ENCODE measurements at places on chromosomes 4 and X. TPM values are rescaled to one million over a fixed set of nuclear protein-coding genes. Genes with fewer than 3 reads are reported as not detected.

Gene F8A1
- total RNA-seq, result 40.6 TPM

Gene ANOS1
- not detected for total RNA-seq

Gene PPP4R3C
- total RNA-seq, result not detected

Gene ALB
- not detected for total RNA-seq

Gene GAGE12C
- total RNA-seq, result not detected

Gene GASK1B
- total RNA-seq, result not detected

Gene GPM6B
- not detected for total RNA-seq

Gene DSPP
- total RNA-seq, result not detected

Gene CENPVL1
- not detected for total RNA-seq

Gene VCX2
- not detected for total RNA-seq

Gene PNMA6F
- total RNA-seq, result not detected

Gene THAP9
- 3.5 TPM for total RNA-seq

Gene RNF4
- 94.6 TPM for total RNA-seq

Gene HSFX2
- total RNA-seq, result not detected

Gene SULT1B1
- 1.1 TPM for total RNA-seq

Gene BEX4
- 13.1 TPM for total RNA-seq

Gene PDE6B
- total RNA-seq, result 13.9 TPM

Gene CT55
- not detected for total RNA-seq

Gene CFI
- total RNA-seq, result not detected

Gene CXCL9
- total RNA-seq, result 1.5 TPM

Gene CYLC1
- not detected for total RNA-seq

Gene HSFX3
- total RNA-seq, result not detected

Gene TEX11
- total RNA-seq, result not detected

Gene BMX
- total RNA-seq, result not detected

Gene SLC49A3
- total RNA-seq, result not detected

Gene SPON2
- 9.9 TPM for total RNA-seq

Gene CTAG1B
- not detected for total RNA-seq

Gene SSX1
- total RNA-seq, result not detected

Gene CCSER1
- total RNA-seq, result not detected

Gene PABPC1L2A
- total RNA-seq, result not detected

Gene ADH1C
- total RNA-seq, result not detected

Gene NAAA
- total RNA-seq, result 18.7 TPM

Gene OPRPN
- total RNA-seq, result not detected

Gene RAPGEF2
- total RNA-seq, result 14.8 TPM

Gene SMIM10
- 2.1 TPM for total RNA-seq

Gene CLGN
- total RNA-seq, result 0.31 TPM

Gene PAGE2B
- not detected for total RNA-seq

Gene GLOD5
- not detected for total RNA-seq

Gene DMP1
- not detected for total RNA-seq

Gene RXFP1
- not detected for total RNA-seq

Gene ZNF280C
- 5.4 TPM for total RNA-seq

Gene KLHL2
- 24.5 TPM for total RNA-seq

Gene PNMA3
- 1.4 TPM for total RNA-seq

Gene PDE5A
- 0.22 TPM for total RNA-seq

Gene CYSLTR1
- total RNA-seq, result 0.29 TPM
